ENCODE measurements at places on chromosomes 3 and 15.
A peak's percentile ranks its signal among the peaks of the same experiment; 100 is the strongest.

DNA sequence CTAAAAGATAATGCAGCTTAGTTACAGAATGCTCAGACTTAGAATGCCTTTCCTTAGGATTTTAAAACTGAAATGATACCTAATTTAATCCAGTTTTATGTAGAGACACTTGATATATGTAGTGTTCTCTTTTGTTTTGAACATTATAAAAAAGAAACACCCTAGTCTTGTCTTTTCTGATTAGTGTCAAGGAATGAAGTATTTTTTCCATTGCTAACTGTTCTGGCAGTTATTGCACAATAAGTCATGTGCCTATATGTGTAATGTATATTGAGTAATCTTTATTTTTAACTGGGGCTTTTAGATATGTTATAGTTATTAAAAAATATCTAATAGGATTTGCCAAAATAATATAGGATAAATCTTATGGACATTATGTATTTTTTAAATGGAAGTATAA, 4.5 kb downstream of the ARL8B start:
- no peak for DNase-seq

DNA sequence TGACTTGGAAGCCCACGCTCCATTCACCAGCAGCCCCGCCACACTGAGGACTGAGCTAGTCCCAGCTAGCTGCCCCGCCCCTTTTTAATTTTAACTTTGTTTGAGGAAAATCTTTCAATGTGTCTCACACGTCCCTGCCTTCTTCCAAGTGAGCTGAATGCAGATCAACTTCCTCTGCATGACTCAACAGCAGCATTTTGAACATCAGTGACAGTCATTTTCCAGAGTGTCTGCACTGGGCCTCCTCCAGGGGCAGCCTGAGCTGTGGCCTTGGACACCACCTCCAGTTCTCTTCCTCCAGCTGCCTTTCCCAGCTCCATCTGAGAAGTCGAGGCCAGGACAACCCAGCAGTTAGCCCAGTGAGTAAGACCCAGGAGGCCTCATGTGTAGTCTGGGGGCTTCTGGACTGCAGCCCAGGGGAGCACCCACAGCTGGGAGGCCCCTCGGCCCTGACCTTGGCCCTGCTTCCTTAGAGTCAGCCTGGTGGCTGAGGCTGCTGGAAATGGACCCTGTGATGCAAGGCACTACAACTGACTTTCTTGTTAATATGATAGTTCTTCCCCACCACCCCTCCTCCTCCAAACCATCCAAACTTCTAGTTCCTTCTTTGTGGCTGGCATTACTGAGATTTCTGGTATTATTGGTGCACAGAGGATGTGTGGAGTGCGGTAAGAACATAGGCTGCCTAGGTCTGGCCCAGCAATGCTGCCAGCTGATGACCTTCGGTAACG, 21.4 kb upstream of the ESYT3 start:
- no peak for DNase-seq

DNA sequence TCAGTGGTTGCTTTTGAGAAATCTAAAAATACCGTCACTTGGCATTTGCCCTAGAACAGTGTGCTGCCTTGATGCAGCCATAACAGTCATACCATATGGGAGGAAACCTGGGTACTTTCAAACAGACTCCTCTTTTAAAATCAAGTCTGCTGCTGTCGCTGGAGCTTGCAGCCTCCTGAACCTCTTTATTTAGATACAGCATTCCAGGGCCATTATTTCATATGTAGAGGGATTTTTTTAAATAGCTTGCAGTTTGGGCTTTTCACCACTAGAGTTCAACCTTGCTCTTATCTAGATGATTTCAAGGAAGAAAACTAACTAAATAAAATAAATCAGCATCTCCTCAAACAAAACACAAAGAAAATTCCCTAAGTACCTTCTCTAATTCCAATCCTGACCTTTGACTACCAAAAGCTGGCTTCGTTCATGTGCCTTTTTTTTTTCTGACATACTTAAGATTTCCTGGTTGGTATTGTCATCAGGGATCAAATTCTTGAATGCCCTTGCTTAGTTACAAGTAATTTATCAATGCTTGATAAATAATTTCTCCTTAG, 111.6 kb downstream of the KBTBD8 start:
- DNase-seq = peak; percentile 39

- DNase-seq = peak; percentile 66
Observed at GRCh38 chr3:191376516-191377141, 46.3 kb upstream of the UTS2B start.

GRCh38 chr15:35854316-35854715, 308.4 kb upstream of the DPH6 start:
- DNase-seq = no peak

DNA sequence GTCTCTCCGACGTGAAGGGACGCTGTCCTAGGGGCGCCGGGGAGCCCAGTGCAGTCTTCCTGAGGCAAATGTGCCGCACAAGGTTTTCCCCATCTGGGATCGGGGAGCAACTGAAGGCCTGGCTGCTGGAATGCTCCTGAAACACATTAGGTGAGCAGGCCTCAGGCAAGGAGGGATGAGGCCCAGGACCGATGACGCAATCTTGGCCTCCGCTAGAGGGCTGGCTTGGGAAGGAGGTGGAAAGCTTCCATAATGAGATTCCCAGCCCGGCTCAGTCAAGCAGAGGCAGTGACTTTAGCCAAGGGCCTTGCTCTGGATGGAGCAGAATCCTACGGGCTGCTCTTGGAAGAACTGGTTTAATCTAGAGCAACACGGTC, 50.8 kb downstream of the CPN2 start:
- no peak for DNase-seq

DNA sequence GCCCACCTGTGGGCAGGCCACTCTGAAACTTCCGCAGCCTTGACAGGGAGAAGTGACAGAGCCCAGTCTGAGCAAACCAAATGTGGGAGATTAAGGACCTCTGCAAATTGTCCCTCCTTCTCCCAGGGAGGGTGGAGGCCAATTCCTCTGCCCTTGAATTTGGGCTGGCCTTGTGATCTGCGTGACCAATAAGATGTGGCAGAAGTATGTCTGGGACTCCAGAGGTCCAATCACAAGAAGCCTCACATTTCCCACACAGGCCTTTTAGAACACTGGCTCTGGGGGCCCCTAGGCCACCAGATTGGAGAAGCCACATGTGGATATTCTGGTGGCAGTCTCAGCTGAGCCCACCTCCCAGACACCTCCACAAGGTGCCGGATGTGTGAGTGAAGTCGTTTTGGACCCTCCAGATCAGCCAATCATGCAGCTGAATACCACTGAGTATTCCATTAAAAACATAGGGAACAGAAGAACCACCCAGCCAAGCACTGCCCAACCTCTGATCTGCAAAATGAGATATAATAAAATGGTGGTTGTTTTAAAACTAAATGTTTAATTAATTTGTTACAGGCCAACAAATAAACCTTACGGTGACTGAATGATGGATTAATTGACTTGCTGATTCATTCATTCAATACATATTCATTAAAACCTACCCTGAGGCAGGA, 150.3 kb downstream of the NUP210 start:
- DNase-seq = no peak

DNA sequence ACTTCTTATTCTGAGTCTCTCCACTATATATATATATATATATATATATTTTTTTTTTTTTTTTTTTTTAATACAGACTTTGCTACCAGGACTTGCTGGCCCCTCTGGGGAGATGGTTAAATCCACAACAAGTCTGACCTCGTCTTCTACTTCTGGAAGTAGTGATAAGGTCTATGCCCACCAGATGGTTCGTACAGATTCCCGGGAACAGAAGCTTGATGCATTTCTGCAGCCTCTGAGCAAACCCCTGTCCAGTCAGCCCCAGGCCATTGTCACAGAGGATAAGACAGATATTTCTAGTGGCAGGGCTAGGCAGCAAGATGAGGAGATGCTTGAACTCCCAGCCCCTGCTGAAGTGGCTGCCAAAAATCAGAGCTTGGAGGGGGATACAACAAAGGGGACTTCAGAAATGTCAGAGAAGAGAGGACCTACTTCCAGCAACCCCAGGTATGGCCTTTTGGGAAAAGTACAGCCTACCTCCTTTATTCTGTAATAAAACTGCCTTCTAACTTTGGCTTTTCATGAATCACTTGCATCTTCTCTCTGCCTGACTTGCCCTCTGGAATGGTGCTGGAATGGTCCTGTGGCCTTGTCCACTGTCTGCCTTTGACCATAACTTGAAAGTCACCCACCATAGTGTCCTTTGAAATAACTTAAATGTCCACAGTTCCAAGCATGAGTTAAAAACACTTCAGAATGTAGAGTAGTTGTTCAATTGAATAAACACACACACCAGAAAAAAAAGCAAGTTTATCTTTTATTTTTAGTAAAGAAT, 32.4 kb downstream of the MLH1 start:
- DNase-seq = no peak

DNA sequence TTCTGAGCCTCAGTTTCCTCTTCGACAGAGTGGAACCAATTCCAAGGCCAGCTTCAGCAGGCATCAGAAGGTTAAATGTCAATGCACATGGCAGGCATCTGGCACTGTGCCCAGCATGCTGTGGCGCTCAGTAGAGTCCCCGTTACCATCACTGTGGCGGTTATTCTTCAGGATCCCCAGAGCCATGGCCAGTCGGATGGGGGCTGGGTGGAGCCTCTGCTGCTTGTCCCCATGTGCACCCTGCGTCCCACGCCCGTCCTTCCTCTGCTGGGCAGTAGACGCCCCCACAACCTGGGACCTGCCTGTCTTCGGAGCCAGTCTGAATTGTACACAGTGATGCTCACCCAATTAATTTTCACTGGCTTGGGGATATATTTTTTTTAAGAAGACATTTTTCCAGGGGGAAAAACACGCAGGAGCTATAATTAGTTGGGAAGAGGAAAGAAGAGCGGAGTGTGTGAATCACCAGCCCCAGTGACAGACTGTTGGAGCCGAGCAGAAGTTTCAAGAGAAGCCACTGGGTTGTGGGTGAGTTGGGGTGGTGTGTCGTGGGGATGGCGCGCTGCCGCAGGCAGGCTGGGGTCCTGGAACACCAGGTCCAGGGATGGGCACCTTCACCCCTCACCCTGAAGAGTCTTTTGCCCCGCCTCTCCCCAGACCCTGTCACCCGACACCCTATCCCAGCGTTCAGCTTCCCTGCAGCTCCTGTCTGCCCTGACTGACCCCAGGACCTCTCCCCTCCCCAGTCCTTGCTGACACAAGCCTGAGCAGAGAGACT, 26.8 kb upstream of the RPL29 start:
- no peak for DNase-seq

DNA sequence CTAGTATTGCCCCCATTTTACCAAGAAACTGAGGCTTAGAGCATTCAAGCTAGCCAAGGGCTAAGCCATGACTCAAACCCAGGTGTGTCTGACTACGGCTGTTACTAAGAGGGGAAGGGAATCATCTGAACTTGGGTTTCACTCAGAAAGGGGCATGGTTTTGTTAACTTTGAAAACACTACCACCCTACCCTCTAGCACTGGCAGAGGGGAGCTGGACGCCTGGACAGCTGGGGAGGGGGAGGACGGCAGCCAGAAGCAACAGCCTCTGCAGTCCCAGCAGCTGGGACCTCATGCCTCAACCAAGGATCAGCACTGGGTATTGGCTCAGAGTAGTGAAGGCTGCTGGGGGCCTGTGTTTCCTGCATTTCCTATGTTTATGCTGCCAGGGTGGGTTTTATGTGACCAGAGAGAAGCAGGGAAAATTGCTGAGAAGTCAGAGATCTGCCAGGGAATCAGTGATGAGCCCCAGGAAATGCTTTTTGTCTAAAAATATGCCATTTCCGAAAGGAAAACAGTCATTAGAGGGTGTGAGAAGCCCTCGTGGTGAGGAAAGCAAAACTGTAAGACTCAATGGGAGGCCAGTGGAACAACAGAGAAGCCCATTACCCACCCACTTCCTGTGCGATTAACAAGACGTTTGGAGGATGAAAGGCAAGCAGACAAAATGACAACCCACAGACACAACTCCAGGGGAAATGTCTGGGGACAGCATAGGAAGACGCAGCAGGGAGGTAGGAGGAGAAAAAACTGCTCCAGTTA, 41.2 kb downstream of the LIPC start:
- DNase-seq = no peak

DNA sequence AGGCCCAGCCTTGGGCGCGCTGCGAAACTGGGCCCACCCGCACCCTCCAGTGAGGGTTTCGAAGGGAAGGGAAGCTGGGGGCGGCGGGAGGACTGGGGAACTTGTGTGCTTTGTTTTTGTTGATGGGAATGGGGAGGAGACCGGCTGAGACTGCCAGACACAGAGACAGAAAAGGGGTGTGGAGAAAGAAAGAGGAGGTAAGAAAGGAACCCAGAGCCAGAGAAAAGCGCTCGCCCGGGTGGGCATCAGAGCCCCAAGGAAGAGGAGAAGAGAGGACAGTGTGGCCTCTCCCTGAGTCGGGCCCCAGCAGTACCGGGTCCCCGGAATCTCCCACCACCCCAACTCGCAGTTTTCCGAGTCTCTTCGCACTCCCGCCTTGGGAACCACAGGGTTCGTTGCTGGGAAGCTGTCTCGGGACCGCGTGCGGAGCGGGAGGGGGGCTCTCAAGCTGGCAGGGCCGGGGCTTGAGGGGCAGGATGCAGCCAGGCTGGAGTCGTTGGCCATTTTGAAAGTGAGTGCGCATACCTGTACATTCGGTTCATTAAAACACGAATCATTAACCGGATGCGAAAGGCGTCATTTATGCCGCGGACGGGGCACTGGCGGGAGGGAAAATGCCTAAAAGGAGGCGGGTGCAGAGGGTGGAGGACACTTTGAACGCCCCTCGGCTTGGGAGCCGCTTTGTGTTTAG, 3.1 kb downstream of the SKOR1 start:
- DNase-seq = no peak

DNA sequence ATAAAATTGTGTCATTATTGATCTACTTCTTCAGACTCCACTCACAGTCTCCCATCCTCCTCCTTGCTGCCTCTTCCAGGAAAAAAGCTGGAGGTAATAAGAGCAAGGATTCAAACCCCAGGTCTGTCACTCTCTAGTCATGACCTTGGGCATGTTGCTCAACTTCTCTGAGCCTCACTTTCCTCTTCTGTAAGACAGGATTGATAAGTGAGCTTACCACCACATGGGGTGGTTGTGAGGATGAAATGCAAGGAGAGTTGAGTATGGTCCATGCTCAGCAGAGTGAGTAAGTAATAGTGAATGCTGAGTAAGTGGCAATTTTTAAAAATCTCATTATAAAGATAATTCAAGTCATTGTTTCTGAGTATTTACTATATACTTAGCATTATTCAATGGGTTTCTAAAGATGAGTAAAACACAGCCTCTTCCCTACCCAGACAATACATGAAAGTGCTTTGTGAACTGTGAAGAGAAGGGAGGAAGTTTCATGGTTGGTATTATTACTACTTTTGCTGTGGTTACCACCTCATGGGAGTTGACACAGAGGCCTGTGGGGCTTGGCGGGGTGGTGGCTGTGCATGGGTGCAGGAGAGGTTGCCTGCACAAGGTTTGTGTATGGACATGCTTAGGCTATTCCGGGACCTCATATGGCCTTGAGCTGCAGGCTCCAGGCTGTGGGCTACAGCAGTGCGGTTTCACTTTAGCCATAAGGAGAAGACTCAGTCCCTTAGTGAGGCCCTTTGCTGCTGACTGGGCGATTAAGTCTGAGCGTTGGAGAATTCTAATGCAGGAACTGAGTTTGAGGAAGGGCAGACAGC, 30.0 kb downstream of the SLC6A11 start:
- no peak for DNase-seq

- DNase-seq = no peak
Observed at GRCh38 chr3:25582242-25582641, 82.5 kb downstream of the TOP2B start.

- DNase-seq = no peak
Observed at GRCh38 chr3:25441234-25441856, 13.3 kb downstream of the RARB start.

- DNase-seq = no peak
Observed at GRCh38 chr3:75342425-75342824, 321.7 kb upstream of the FRG2C start.

Measured in BJ (cell line).